ENCODE measurements at places on chromosomes 16 and 17.

DNA sequence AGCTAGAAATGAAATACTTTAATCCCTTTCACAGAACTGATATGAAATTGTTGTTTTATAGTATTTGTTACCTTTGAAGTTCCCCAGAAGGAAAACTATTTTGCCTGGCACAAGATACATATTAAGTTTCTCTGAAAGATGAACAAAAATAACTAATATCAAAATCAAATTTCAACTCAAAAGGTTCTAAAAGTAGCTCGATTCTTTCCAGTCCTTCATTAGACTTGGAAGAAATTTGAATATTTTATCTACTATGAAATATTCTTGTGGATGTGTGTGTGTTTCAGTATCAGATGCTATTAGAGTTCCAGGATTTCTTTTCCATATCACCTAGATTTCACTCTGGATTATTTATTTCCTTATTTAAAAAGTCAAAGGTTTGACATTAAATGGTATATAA, 3.6 kb upstream of the AATF start:
- DNase-seq: no peak

DNA sequence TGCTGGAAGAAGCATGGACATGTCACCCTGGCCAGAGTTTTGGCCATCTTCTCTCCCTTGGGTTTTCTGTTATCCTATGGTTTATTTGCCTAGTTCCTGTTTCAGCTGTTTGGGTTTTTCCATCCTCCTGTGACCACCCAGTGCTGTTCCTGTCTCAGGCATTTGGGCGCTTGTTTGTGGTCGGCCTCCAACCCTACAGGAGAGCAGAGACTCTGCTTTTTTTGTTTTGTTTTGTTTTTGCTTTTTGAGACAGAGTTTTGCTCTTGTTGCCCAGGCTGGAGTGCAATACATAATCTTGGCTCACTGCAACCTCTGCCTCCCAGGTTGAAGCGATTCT, 3.3 kb upstream of the ZC3H7A start:
- no peak for DNase-seq

- DNase-seq: no peak
These were observed 197.7 kb downstream of the WWOX start for GRCh38 chr16:78297066-78297666.

GRCh38 chr16:11208916-11209665, 46.9 kb downstream of the SOCS1 start:
- no peak for DNase-seq

DNA sequence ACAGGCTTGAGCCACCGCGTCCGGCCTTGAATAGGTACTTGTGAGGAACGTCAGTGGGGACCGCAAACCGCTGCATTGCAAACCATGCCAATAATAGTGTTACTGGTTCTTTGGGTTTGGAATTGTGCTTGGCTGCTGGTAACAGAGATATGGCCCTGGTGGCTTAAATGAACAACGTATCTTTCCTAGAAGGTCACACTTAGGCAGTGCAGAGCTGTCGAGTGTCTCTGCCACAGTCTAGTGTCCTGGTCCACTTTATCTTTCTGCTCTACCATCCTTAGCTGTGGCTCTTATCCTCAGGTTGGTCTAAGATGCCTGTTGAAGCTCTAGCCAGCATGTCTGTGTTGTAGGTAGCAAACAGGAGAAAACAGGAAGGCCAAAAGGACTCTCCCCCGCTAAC, 262.1 kb downstream of the SNX29 start:
- DNase-seq: no peak

GRCh38 chr17:67995570-67996263, 552 bp downstream of the C17orf58 start:
- DNase-seq: peak; percentile 37

GRCh38 chr17:17913695-17914332, 58.4 kb downstream of the TOM1L2 start:
- peak; percentile 58 for DNase-seq

- DNase-seq: no peak
These were observed 516 bp downstream of the ABR start for GRCh38 chr17:1179112-1179817.

DNA sequence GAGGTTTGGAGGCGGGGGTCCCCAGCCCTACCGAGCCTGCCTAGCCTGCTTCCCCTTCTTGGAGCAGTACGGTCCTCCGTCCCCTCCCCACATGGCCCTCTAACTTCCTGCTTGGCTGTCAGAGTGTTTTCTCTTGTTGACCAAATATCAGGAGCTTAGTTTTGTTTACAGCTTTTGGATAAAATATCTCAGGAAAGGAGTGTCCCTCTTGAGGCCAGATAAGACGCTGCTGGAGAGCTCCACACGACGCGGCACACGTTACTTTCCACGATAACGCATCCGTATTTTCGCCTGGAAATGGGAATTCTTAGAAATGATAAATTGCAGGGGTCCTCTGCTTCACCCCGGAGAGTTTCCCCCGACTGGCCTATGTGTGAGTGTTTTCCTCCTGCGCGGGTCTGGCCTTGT, 182.9 kb downstream of the MAF start:
- no peak for DNase-seq

- no peak for DNase-seq
These were observed 30.8 kb upstream of the CBLN1 start for GRCh38 chr16:49312389-49312985.
